ENCODE measurements at places on chromosomes 4 and X.

DNA sequence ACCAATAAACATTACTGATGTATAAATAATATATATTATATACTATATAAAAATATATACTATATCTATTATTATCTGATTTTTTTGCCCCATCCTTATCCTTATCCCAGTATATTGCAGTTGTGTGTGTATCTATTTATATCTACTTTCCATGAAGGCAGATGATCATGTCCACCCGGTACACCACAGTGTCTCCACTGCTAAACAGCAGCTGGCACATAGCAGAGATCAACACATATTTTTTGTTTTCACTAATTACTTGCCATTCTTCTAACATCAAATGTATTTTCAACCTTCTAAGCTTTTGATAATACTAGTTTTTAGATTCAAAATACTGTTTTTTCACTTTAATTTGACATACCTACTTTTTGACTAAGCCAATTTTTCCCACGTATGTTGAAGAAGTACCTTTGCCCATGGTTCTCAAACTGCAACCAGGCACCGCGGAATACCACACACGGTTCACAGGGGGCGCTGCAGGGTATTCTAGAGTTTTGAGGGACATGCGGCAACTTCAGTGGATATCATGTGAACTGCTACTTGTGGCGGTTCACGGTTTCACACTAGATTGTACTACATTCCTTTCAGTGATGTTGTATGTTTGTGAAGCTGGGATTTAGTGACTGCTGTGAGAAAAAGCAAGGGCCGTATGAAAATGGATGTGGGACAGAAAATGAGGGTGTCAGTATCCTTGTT is 182.5 kb upstream of the NPY2R start:
- DNase-seq = peak; percentile 51

- DNase-seq = no peak
Measured at GRCh38 chr4:144903953-144904711, 193.9 kb downstream of the ANAPC10 start.

- DNase-seq = no peak
Measured at GRCh38 chr4:77079281-77079680, 3.5 kb upstream of the CCNI start.

DNA sequence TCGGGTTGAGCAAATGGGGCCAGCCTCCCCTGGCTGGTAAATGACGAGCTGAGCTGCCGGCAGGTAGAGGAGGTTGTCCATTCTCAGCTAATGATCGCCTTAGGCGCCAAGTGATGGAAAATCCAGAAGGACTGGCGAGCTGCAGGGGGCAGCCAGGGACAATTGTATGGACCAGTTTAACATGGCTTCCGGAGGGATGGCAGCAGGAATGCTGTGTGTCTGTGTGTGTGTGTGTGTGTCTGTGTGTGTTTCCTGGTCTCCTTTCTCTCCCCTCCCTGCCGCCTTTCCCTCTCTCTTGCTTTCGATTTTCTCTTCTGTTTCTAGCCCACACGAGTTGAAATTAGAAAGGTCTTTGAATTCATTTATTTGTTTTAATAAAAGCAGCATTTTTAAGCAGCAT is 45.2 kb upstream of the BCOR start:
- DNase-seq = peak; percentile 57

DNA sequence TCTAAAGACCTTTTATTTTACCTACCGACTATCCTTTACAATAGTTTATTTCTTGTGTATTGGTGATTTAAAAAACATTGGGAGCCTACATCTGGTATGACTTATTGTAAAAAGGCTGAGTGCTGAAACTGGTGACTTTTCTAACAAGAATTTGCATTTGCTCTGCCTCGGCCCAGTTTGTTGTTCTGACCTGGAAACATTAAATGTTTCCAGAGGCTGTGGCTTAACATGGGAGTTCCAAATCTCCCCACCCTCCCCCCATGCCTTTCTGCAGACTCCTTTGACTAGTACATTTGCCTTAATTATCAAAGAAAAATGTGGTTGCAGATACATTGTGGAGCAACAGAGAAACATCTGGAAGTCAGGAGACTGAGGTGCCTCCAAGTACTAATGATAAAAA is 39.8 kb downstream of the SPCS3 start:
- DNase-seq = no peak

- no peak for DNase-seq
Measured at GRCh38 chr4:129988957-129989356, 893.0 kb downstream of the C4orf33 start.

DNA sequence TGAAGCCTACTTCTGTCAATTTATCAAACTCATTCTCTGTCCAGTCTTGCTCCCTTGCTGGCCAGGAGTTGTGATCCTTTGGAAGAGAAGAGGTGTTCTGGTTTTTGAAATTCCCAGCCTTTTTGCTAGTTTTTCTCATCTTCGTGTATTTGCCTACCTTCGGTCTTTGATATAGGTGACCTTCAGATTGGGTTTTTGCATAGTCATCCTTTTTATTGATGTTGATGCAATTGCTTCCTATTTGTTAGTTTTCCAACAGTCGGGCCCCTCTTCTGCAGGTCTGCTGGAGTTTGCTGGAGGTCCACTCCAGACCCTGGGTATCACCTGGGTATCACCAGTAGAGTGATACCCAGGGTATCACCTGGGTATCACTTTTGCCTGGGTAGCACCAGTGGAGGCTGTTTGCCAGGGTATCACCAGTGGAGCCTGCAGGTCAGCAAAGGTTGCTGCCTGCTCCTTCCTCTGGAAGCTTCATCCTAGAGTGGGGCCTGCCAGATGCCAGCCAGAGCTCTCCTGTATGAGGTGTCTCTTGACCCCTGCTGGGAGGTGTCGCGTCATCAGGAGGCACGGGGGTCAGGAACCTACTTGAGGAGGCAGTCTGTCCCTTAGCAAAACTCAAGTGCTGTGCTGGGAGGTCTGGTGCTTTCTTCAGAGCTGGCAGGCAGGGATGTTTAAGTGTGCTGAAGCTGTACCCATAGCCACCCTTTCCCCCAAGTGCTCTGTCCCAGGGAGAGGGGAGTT is 684.2 kb downstream of the PCDH18 start:
- DNase-seq = no peak

GRCh38 chrX:11130136-11130535 is 19.0 kb downstream of the HCCS start:
- no peak for DNase-seq

- DNase-seq = no peak
Measured at GRCh38 chrX:140040386-140040785, 75.1 kb upstream of the CXorf66 start.

DNA sequence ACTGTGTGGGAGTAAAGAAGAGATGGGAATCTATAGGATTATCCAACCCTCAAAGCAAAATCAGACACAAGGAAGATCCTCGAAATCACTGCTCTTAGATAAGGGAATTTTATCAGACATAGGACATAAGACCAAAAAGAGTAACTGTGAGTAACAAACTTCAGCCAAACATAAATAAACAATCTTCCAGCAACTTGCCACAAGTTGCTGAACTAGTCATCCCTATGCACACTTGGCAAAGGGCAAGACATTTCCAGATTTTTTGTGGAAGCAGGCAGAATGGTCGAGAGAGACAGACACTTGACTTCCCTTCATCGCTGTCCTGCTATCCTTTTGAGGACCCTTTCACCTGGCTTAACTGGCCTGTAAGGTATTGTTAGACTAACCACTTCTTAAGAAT is 89.6 kb downstream of the KCNIP4 start:
- DNase-seq = no peak

- DNase-seq = no peak
Measured at GRCh38 chr4:1604706-1605205, 79.4 kb downstream of the FAM53A start.

DNA sequence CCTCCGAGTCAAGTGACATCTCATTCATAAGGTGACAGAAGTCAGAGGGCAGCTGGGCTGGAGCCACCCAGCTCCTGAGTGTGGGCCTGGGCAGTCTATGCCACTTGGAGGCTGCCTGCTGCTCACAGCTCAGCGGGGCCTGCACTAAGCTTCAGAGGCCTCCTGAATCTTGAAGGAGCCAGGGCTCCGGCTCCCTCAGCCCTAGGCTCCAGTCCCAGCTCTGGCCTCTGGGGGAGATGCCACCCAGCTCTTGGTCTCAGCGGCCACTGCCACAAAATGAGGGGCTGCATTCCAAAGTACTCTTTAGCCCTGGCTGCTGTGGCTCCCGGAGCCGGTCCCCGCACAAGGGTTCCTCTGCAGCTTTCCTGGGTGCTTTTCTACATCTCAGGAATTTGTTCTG is 32.7 kb upstream of the PSAPL1 start:
- no peak for DNase-seq

DNA sequence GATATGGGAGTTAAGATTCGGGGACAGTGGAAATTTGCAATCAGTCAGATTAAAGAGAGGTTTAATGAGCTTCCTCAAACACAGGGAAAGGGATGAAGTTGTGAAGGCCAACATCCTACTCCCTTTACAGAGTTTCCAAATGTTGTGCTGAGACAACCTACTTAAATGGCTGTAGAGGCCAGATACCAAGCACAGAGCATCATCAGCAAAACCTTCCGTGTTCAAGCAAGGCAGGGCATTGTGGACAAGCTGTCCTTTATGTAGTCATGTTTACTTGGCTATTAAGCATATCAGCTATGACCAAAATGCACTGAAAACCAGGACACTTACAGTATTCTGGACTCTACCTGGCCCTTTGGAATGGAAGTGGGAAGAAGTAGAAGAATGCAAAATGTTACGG is 197.3 kb downstream of the DMD start:
- no peak for DNase-seq

GRCh38 chrX:111615227-111615626 is 65.7 kb upstream of the ALG13 start:
- no peak for DNase-seq

DNA sequence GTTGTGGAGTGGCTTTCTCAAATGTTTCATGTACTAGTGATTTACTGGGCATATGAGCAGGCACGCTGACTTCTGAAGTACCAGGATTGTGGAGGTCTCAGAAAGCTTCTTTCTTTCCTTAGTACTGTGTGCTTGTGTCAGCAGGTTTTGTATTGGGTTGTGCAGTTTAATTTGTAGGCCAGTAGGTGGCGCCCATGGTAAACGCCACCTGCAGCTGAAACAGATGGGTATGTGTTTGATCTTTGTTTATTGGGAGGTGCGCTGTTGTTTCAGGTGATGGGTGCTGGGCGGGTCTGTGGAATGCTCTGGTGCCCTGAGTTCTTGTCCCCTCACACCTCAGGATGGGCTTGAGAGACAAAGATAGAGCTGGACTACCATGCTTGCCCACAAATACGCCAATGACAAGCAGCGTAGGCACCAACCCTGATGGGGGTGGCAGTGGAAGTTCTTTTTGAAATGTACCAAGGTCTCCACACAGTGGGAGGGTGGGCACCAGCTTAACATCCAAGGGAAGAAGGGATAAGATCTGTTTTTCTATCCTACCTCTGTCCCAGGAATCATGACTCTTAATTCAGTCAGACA is 141.5 kb downstream of the RPS6KA6 start:
- peak; percentile 41 for DNase-seq

- DNase-seq = no peak
Measured at GRCh38 chr4:39330353-39330752, 35.8 kb downstream of the RFC1 start.

- no peak for DNase-seq
Measured at GRCh38 chrX:132958091-132958703, at the start of gene HS6ST2. HS6ST2 (minus strand) TSS chrX:132958629.

- DNase-seq = peak; percentile 55
Measured at GRCh38 chr4:188959424-188959823, 820.2 kb downstream of the TRIML1 start.

DNA sequence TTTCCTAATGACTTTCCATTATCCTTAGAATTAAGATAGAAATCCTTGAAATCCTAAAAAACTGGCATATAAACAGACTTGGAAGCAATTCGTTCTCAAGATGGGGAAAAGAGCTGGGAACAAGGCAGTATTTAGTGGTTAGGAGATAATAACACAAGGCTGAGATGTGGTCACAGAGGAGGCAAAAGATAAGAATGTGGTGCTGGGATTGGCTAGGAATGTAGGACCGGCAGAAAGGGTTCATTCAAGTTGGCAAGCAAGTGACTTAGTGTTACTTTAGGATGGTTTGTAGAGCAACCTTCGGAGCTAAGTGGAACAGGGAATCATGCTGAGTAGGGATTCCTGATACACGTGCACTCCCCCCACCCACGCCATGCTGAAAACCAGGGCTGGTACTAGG is 121.9 kb upstream of the RPS6KA3 start:
- DNase-seq = no peak

DNA sequence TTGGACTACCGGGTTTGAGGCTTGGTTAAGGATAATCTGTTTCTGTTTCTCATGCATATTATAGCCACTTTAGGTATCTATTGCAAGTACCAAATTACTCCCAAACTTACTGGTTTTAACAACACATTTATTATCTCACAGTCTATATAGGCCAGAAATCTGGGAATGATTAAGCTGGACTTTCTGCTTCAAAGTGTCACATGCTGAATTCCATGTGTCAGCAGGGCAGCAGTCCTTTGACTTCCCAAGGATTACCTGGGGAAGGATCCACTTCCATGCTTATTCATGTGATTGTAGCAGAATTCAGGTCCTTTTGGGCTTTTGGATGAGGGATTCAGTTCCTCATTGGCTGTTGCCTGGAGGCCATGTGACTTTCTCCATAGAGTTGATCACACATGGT is 349.0 kb upstream of the TRAM1L1 start:
- DNase-seq = no peak

- no peak for DNase-seq
Measured at GRCh38 chr4:132003593-132003992, 1145.5 kb upstream of the PCDH10 start.

GRCh38 chrX:12115377-12115776 is 22.9 kb upstream of the FRMPD4 start:
- DNase-seq = peak; percentile 2

DNA sequence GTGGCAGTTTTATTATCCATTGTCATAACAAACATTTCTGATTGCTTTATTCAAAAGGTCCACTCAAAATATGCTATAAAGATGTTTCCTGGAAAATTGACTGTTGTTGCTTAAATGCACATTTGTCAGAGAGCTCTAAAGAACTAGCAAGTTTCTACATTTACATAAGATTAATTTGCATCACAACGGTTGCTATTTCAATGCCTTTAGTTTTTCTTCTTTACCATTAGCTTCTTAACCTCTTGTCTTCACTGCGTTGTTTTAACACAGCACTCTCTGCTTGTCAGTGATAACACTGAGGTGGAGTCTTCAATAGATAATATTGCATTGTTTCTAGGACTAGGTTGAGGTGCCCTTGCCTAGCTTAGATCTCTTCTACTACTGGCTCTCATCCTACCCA is 76.7 kb upstream of the GALNT7 start:
- no peak for DNase-seq

DNA sequence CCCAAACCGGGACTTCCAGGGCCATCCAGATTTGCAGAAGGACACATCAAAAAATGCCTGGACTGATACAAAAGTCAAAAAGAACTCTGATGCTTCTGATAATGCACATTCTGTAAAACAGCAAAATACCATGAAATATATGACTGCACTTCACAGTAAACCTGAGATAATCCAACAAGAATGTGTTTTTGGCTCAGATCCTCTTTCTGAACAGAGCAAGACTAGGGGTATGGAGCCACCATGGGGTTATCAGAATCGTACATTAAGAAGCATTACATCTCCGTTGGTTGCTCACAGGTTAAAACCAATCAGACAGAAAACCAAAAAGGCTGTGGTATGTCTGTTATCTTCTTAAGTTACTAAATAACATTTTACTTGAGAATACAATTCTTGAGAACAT is 9.2 kb downstream of the PLK4 start:
- DNase-seq = no peak

- no peak for DNase-seq
Measured at GRCh38 chrX:11941571-11941970, 183.5 kb downstream of the MSL3 start.

- DNase-seq = no peak
Measured at GRCh38 chr4:14994242-14994641, 8.0 kb upstream of the CPEB2 start.

GRCh38 chr4:122806981-122807679 is 19.5 kb upstream of the FGF2 start:
- no peak for DNase-seq

- DNase-seq = no peak
Measured at GRCh38 chr4:87101543-87102199, 118.7 kb downstream of the KLHL8 start.
